Ecto neural progenitor cell (in vitro differentiated cells): ENCODE measurements at places on chromosomes 6 and 20.
A peak's percentile ranks its signal among the peaks of the same experiment; 100 is the strongest.

GRCh38 chr6:30202366-30202765 is 10.8 kb downstream of the TRIM26 start:
- no peak for DNase-seq

GRCh38 chr6:117414770-117415169 is 11.0 kb downstream of the ROS1 start:
- no peak for DNase-seq

DNA sequence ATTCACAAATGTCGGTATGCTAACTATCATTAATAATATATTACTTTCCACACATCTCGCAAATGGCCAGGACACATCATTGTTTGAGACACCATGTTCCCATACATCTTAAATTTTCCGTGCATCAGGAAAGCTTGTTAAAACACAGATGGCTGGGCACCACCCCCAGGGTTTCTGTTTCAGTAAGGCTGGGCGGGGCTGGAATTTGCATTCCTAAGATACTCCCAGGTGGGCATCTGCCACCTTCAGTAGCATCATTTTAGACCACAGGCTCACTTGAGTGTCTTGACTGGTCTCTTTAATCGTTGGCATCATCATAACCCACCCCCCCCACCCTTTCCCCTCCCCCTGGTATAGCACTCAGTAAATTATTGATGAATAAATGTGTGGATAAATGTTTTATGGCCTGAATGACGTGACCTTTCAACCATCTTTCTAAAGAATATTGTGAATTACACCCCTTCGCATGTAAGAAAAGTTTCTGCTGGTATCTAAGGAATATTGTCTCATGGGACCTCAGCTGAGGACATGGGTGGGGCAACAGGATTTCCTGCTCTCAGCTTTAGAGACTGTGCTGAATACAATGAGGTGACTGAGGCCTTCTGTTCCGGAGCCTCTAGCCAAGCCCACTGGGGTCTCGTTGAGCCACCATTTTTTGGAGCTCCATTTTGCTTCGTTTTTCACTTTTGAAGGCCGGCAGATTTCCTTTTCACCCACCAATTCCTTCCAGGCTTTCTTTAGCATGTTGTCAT is 124.1 kb upstream of the NEDD9 start:
- DNase-seq: no peak

GRCh38 chr6:166716910-166717617 is 90.0 kb upstream of the RPS6KA2 start:
- no peak for DNase-seq

- DNase-seq: no peak
These were observed 45.9 kb downstream of the ELOVL5 start for GRCh38 chr6:53302678-53303360.

GRCh38 chr20:52383995-52384621 is 192.5 kb upstream of the ZFP64 start:
- no peak for DNase-seq

GRCh38 chr6:31794866-31795615 is 511 bp downstream of the VARS1 start:
- DNase-seq: no peak

- no peak for DNase-seq
These were observed 89.8 kb downstream of the CD164 start for GRCh38 chr6:109292420-109292819.

- DNase-seq: no peak
These were observed 528.3 kb downstream of the CD83 start for GRCh38 chr6:14645841-14646240.

GRCh38 chr6:131225959-131226358 is 90.7 kb downstream of the AKAP7 start:
- no peak for DNase-seq

- DNase-seq: no peak
These were observed 18.9 kb upstream of the MAS1 start for GRCh38 chr6:159871906-159872305.

DNA sequence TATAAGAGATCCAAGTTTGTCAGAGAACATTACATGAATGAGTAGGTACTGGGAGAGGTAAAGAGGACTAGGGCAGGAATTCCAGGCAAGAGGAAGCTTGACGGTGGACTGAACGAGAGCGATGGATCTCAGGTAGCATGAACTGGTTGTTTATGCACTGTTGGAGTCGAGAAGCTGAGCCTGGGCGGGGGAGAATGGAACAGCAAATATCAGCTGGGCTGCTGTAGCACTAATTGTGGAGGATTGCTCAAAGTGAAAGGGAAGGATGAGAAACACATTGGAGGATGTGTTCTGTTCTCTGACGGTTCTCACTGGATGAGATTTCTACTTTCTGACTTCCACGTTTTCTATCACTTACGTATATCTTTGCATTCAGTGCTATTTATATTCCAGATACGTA is 164.2 kb downstream of the PHF3 start:
- no peak for DNase-seq

DNA sequence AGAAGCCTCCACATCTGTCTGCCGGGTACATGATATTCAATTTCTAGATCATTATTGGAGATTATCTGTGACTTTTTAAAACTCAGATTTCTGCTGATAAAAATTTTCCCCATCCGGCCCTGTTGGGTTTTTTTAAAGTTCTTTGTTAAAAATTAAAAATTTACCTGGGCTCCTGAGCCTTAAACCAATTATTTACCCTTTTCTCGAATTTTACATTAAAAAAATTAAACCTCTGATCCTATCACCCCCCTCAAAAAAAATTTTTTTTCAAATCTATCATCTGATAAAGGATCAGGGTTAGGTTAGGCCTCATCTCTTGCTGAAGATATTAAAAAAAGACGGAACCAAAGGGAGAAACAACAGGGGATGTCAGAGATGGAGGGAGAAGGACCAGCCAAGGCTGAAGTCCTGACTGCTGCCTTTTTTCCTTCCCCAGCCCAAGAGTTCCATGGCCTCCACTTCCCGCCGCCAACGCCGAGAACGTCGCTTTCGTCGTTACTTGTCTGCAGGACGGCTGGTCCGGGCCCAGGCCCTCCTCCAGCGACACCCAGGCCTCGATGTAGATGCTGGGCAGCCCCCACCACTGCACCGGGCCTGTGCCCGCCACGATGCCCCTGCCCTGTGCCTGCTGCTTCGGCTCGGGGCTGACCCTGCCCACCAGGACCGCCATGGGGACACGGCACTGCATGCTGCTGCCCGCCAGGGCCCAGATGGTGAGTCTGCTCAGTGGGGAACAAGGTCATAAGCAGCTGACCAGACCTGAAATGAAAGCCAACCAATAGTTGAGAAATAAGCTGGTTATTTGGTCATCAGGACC is 527 bp downstream of the NFKBIL1 start:
- no peak for DNase-seq

GRCh38 chr6:92341201-92341600 is 1078.2 kb downstream of the EPHA7 start:
- DNase-seq: no peak

DNA sequence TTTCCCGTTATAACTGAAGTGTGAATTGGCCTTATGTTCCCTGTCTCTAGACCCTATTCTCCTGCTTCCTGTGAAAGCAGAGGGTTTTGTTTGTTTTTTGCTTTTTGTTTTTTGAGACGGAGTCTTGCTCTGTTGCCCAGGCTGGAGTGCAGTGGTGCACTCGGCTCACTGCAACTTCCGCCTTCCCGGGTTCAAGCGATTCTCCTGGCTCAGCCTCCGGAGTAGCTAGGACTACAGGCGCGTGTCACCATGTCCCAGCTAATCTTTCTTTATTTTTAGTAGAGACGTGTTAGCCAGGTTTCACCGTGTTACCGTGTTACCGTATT is 674 bp upstream of the GNMT start:
- no peak for DNase-seq

DNA sequence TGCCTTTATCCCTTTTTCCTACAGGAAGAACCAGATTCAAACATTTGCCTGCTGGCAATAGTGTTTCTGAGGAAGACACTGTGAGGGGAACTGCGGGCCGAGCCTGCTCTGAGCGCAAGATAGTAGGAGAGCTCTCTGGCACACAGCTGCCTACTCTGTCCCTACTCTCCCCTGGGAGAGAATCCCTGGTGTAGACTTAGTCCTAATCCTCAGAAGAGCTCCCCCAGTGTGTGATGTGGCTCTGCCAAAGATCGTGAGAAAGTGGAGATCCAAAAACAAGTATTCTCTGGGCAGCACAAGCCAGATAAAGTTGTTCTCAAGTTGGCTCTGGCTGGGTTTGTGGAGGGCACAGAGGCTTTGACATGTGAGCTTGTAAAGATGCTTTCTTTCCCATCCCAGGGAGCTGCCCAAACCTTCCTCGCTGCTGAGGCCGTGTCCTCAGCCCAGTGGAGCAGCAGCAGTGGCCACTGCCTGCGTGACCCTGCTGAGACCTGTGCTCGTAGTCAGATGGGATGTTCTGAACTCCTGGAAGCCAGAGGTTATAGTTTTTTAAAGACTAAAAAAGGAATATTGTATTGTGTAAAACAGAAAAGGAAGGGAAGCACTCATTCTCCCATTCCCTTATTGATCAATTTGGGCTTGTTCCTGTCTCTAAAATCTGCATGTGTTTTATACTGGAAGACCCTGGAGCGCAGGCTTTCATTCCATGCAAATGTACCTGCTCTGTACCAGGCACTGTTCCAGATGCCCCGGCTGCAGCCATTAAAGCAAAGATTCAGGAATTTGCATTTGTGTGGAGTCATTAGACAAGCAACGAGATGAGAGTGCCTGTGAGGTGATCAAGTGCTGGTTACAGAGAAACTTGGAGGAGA is 30.7 kb downstream of the PNLDC1 start:
- no peak for DNase-seq

GRCh38 chr20:45470262-45470931 is 844 bp downstream of the WFDC2 start:
- DNase-seq: peak; percentile 81

- DNase-seq: no peak
These were observed 42.3 kb downstream of the UNC5CL start for GRCh38 chr6:40996591-40997233.

- no peak for DNase-seq
These were observed 3.5 kb upstream of the BPI start for GRCh38 chr20:38300438-38300837.

GRCh38 chr6:111534231-111534751 is 51.3 kb upstream of the REV3L start:
- no peak for DNase-seq

DNA sequence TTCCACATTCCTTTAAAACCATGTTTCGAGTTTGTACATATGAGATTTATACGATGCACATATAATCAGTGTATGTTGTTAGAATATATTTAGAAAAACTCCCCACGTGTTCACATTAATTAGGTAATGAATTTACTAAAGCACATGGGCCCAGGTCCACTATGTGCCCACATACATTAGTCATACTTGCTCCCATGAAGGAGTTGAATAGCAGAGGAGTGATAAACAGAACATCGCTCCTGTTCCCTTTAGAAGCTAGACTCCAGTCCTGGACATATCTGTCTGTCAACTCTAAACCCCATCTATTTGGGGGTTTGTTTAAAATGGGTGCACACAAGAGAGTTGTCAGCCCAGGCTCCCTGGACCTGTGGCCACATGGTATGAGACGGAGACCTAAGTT is 108.1 kb upstream of the TIAM2 start:
- DNase-seq: no peak

GRCh38 chr6:71035871-71036270 is 79.0 kb upstream of the B3GAT2 start:
- no peak for DNase-seq

DNA sequence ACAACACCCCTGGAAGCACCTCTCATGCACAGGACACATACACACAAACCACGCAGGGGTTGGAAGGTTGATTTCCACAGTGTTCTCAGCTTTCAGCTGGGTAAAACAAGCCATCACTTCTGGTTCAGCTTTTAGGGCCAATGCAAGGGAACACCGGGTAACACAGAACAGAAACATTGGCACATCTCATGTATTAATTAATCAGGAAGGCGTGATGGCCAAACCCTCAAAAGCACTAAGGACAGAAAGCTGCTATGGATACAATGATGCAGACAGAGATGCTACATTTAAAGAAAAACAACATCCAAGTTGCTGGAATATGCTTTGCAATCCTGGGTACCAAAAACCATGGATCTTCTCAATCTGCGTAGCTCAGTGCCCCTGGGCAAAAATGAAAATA is 104.3 kb upstream of the BEND6 start:
- DNase-seq: no peak

GRCh38 chr6:168216751-168217191 is 102.8 kb downstream of the DACT2 start:
- no peak for DNase-seq

GRCh38 chr6:129749749-129750120 is 39.8 kb upstream of the ARHGAP18 start:
- no peak for DNase-seq

DNA sequence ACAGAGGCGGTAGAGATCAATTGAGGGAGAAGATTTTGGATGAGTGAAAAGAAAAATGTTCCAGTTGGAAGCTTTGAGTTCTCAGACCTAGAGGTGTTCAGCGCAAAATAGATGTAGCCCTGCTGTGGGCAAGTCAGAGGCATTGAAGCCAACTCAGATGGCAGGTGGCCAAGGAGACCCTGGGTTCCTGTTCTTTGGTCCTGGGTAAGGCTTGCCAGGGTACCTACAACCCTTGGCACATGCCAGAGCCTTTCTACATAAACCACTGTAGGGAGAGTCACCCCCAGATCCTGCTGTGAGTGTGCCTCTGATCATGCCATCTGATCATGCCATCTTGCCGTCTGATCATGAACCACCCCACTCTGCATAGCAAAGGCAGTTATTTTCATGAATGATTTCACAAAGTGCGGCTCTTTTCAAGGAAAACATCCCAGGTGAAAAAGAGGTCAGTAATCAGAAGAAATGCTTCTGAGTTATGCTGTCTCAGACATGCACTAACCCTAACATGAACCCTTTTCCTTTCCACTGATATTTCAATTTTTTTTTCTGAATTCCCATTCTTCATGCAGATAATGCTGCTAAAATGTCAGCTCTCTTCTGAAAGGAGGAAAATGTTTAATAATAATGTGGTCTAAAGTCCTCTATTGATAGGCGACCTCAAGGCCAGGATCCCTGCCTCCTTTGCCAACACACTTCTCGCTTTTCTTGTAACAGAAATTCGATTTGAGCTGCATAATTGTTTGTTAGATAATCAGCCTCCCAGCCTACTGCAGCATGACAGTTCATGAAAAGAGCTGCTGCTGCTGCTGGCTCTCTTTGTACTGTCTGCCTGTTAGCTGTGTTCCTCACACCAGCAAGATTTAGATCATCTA is 153.6 kb downstream of the MTHFD1L start:
- no peak for DNase-seq

GRCh38 chr20:4490045-4490444 is 231.7 kb upstream of the PRND start:
- no peak for DNase-seq

DNA sequence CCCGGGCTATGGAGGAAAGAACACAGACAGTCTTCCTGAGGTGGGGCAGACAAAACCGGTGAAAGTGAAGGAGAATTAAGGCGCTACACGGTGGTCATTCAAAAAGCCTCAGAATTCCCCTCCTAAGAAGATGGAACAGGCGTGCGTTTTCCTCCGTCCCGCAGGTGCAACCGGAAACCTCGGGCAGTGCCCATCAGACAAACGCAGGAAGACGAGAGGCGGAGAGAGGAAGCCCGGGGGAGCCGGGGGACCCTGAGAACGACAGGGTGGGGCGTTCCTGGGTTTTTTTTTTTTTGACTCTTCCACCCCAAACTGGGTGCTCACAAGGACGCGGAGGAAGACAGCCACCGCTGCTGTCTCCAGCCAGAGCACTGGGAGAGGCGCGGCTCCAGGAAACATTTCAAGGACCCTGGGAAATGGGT is 25.4 kb downstream of the TTLL2 start:
- no peak for DNase-seq
